Naive thymus-derived CD8-positive, alpha-beta T cell (primary cell): ENCODE measurements at places on chromosomes 1 and 21. TPM values are rescaled to one million over a fixed set of nuclear protein-coding genes. Genes with fewer than 3 reads are reported as not detected.

The FMO5 gene
- 1.2 TPM for total RNA-seq

The UMODL1 gene
- 3.1 TPM for total RNA-seq

The FCER1A gene
- not detected for total RNA-seq

The OR2C3 gene
- not detected for total RNA-seq

The SFN gene
- total RNA-seq: 0.47 TPM

The MASP2 gene
- 0.34 TPM for total RNA-seq
